Placental pericyte (primary cell): ENCODE measurements at places on chromosomes 7 and 10. TPM values are rescaled to one million over a fixed set of nuclear protein-coding genes. Genes with fewer than 3 reads are reported as not detected.

Gene DENND10
- total RNA-seq: 59.7 and 134 TPM in 2 replicates

Gene NANOS1
- total RNA-seq: 0.66 and 8.4 TPM in 2 replicates

Gene POU6F2
- total RNA-seq: 0.22 and 0.86 TPM in 2 replicates

Gene ZNF107
- total RNA-seq: 0.66 and 3.4 TPM in 2 replicates

Gene IL2RA
- total RNA-seq: not detected in 2 replicates

Gene VSTM4
- total RNA-seq: under 0.01 and 1.3 TPM in 2 replicates

Gene UTF1
- total RNA-seq: not detected in 2 replicates

Gene GIMAP4
- 0.14 TPM in 1 of 2 replicates, not detected in the other for total RNA-seq

Gene HDAC9
- total RNA-seq: 10.3 and 15.2 TPM in 2 replicates

Gene CYP17A1
- not detected in 2 replicates for total RNA-seq

Gene AKR1C8
- total RNA-seq: not detected in 2 replicates

Gene MYOF
- total RNA-seq: 126 and 185 TPM in 2 replicates

Gene C7orf33
- not detected in 2 replicates for total RNA-seq

Gene SORCS1
- total RNA-seq: not detected in 2 replicates

Gene DGKI
- 2.6 and 10.0 TPM in 2 replicates for total RNA-seq

Gene FAM237B
- not detected in 2 replicates for total RNA-seq

Gene SEMA3A
- total RNA-seq: 18.4 and 129 TPM in 2 replicates

Gene NPY
- not detected in 2 replicates for total RNA-seq

Gene TMEM273
- total RNA-seq: 0.43 TPM in 1 of 2 replicates, not detected in the other

Gene CABCOCO1
- 0.14 and 0.22 TPM in 2 replicates for total RNA-seq

Gene TAS2R38
- not detected in 2 replicates for total RNA-seq

Gene TAS2R5
- total RNA-seq: 0.57 and 0.66 TPM in 2 replicates

Gene A1CF
- total RNA-seq: not detected in 2 replicates

Gene OR2A1
- total RNA-seq: 0.14 TPM in 1 of 2 replicates, not detected in the other

Gene FOXP2
- 0.43 TPM in 1 of 2 replicates, not detected in the other for total RNA-seq

Gene C10orf143
- 0.22 and 0.29 TPM in 2 replicates for total RNA-seq

Gene LRIT2
- not detected in 2 replicates for total RNA-seq

Gene ACTL6B
- total RNA-seq: not detected in 2 replicates

Gene ZNF438
- 4.6 and 4.9 TPM in 2 replicates for total RNA-seq

Gene PON3
- not detected in 2 replicates for total RNA-seq

Gene BTBD16
- total RNA-seq: not detected in 2 replicates

Gene NOC3L
- 18.4 and 31.2 TPM in 2 replicates for total RNA-seq

Gene CFAP46
- under 0.01 TPM in 1 of 2 replicates, not detected in the other for total RNA-seq

Gene SRRT
- total RNA-seq: 42.7 and 75.4 TPM in 2 replicates

Gene MYH16
- 0.43 TPM in 1 of 2 replicates, not detected in the other for total RNA-seq

Gene ZNF398
- total RNA-seq: 9.4 and 23.9 TPM in 2 replicates

Gene HEPACAM2
- not detected in 2 replicates for total RNA-seq

Gene PALD1
- total RNA-seq: under 0.01 and 0.29 TPM in 2 replicates

Gene CUZD1
- 0.22 and 0.57 TPM in 2 replicates for total RNA-seq

Gene CALML5
- total RNA-seq: not detected in 2 replicates

Gene TRUB1
- 20.4 and 27.1 TPM in 2 replicates for total RNA-seq

Gene MPP7
- total RNA-seq: 0.14 TPM in 1 of 2 replicates, not detected in the other

Gene CBX3
- total RNA-seq: 86.4 and 114 TPM in 2 replicates

Gene NPY4R2
- total RNA-seq: not detected in 2 replicates

Gene GPAM
- total RNA-seq: 5.9 and 9.9 TPM in 2 replicates

Gene KCNIP2
- 0.44 and 0.57 TPM in 2 replicates for total RNA-seq

Gene CHST15
- 6.3 and 15.9 TPM in 2 replicates for total RNA-seq

Gene SFXN2
- 7.7 and 9.3 TPM in 2 replicates for total RNA-seq

Gene PDLIM1
- 37.9 and 105 TPM in 2 replicates for total RNA-seq

Gene CALHM3
- total RNA-seq: not detected in 2 replicates

Gene TRIM73
- 0.22 and 0.29 TPM in 2 replicates for total RNA-seq

Gene ASAH2B
- total RNA-seq: 2.4 and 5.9 TPM in 2 replicates

Gene SEMA4G
- 0.66 and 1.0 TPM in 2 replicates for total RNA-seq

Gene FAM25A
- not detected in 2 replicates for total RNA-seq

Gene SCIN
- 1.8 and 3.6 TPM in 2 replicates for total RNA-seq

Gene SLC13A1
- not detected in 2 replicates for total RNA-seq

Gene HOXA7
- total RNA-seq: 0.44 and 1.0 TPM in 2 replicates

Gene ARHGAP19
- 2.8 and 15.2 TPM in 2 replicates for total RNA-seq

Gene TLX1
- not detected in 2 replicates for total RNA-seq

Gene AFAP1L2
- total RNA-seq: 12.6 and 62.2 TPM in 2 replicates
